Iris pigment epithelial cell (primary cell): ENCODE measurements at places on chromosomes 16 and 17.
A peak's percentile ranks its signal among the peaks of the same experiment; 100 is the strongest.

DNA sequence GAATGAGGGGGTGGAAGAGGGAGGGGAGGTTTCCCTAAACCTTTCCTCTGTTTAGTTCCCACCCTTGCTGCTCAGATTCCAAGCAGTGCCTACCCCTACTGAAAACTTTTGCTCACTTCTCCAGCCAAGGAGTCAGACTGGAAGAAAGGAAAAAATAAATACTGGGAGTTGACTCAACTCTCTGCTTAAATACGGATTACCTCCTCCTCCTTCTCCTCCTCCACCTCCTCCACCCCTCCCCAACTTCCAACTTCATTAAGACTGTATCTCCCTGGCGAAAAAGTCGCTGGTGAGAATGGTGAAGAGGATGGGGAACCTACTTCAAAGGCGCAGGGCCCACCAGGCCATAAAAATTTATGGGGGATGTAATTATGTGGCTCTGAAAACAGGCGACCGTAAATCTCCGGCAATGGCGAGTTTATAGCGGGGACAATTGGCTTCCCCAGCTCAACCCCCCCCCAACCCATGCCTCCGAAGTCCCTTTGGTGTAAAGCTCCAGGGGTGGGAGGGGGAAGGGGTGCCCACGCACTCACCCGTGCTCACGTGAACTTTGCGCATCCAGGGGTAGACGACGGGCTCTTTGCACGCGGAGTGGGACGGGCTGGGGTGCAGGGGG lies 712 bp downstream of the HOXB4 start:
- DNase-seq: no peak

GRCh38 chr16:35480361-35480760 lies 2020.9 kb downstream of the TP53TG3F start:
- no peak for DNase-seq

DNA sequence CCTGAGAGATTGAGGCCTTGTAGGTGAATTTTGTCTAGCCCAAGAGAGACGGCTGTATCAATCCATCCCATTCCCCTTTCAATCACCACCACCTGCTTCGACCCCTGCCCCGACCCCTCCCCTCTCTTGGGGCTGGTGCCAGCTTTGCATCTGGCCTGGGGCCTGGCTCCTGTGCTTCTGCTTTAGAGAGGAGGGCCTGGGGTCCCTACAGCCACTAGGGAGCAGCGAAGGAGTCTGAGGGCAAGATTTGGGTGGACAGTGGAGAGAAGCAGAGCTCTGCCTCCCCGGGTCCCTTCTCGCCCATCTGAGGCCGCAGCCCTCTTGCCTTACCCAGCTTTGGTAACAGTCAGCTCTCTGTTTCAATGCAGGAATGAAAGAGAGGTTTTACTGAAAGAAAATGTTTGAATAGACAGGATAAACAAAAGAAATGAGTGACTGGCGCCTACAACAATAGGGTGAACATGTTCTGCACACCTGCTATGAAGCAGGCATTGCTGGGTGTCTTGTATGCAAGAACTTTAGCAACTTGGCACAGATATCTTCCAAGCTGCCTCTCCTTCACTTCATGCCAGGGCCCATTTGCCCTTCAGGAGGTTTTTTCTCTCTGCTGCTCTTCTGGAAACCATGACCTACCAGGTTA lies 57.4 kb downstream of the SLC47A1 start:
- DNase-seq: no peak

DNA sequence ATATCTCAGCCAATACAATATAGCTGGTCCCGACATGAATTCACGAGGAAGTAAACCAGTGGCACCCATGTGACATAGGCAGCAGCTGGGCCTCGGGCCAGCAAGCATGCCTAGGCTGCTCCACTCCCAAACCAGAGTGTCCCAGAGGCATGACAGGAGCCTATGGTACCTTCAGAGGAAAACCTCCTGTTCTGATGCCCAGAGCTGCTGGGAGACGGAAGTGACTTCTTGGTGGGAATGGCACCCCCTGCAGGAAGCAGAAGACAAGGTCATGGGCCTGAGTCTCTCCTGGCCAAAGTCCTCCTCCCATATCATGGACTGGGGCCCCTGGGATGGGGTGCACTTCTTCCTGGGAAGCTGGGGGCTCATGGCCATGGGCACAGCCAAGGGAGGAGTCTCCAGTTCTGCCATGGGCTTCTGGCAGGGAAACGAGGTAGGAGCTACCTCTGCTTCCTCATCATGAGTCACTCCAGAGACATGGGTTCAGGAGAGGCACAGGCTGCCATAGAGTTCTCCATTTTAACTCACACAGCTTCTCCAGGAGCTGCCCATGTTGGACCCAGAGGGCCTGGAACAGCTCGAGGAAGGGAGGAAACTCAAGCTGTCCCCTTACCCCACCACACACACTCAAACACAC lies 13.4 kb downstream of the FBF1 start:
- DNase-seq: peak; percentile 8

GRCh38 chr17:15029469-15029868 lies 235.7 kb downstream of the PMP22 start:
- no peak for DNase-seq

DNA sequence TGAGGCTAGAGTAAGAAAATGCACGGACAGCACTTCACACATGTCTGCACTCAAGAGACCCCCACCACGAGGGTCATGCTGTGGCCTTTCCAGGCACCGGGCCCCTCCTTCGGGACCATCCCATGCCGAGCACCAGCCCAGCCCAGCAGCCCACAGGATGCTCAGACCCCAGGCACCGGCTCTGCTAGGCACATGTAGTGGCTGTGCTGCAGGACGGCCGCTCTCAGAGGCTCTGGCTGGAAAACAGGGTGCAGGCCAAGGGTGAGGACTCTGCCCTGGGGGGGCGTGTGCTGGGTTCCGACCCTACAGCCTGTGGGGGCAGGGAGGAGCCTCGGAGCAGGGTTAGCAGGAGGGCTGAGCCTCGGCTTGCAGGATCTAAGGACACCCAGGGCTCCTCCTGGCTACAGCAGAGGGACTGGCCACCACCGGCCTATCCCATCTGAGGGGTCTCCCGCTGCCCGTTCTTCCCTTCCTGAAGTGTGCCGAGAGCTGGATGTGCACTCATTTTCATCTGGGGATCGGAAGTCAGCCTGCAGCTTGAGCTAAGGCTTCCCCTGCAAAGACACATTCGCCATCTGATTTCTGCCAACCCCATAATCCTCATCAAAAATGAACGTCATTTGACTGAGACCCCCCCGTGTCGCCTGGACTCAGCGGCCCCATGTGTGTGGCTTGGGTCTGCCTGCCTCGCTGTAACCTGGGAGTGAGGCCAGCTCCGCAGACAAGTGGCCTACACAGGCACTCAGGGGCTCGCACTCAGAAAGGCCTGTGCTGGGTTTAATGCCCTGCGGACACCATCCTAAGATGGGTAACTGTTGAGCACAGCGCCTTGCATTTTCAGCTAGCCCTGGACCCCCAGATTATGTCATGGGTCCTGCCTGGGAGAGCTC lies 293.1 kb upstream of the FOXF1 start:
- DNase-seq: no peak

- DNase-seq: no peak
Measured at GRCh38 chr16:11797957-11798299, 870 bp upstream of the ZC3H7A start.

- DNase-seq: peak; percentile 95
Measured at GRCh38 chr16:21167360-21167759, 8.9 kb downstream of the LDAF1 start.

GRCh38 chr16:85929259-85929721 lies 30.3 kb downstream of the IRF8 start:
- no peak for DNase-seq

GRCh38 chr16:29806641-29807425 lies 504 bp downstream of the MAZ start:
- DNase-seq: no peak

GRCh38 chr16:86994215-86994614 lies 323.0 kb downstream of the C16orf95 start:
- DNase-seq: peak; percentile 22

DNA sequence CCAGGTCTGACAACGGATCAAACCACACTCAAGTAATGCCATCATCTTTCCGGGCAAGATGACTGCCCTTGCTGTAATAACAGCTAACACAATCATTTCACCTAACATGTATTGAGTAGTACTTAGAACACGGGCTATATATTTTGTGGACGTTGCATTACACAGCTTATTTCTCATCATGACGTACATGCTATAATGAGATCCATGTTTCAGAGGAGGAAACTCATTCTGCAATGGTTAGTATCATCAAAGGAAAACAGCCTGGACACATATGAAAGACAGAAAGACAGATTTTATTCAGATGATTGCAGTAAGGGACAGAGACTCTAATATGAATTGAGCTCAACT lies 446.7 kb downstream of the HS3ST3B1 start:
- no peak for DNase-seq
